Airway epithelial cell (primary cell): ENCODE measurements at places on chromosomes 3 and 15. TPM values are rescaled to one million over a fixed set of nuclear protein-coding genes. Genes with fewer than 3 reads are reported as not detected.

MYNN gene
- total RNA-seq, result 9.3 and 11.1 TPM in 2 replicates

CP gene
- total RNA-seq, result 0.21 and 1.1 TPM in 2 replicates

RNU5B-1 gene
- total RNA-seq, result not detected in 2 replicates

BMF gene
- 0.78 and 1.0 TPM in 2 replicates for total RNA-seq

VEPH1 gene
- total RNA-seq, result under 0.01 and 0.49 TPM in 2 replicates

PATL2 gene
- not detected in 2 replicates for total RNA-seq

FAM81A gene
- total RNA-seq, result 0.19 and 0.78 TPM in 2 replicates

ROPN1 gene
- not detected in 2 replicates for total RNA-seq

ZMAT3 gene
- 11.7 and 12.8 TPM in 2 replicates for total RNA-seq

TERC gene
- total RNA-seq, result 199 and 253 TPM in 2 replicates

SLC22A13 gene
- 0.07 TPM in 1 of 2 replicates, not detected in the other for total RNA-seq

CHRNA5 gene
- 2.5 and 6.4 TPM in 2 replicates for total RNA-seq

NPAP1 gene
- not detected in 2 replicates for total RNA-seq

RHCG gene
- 274 and 296 TPM in 2 replicates for total RNA-seq

CDCP1 gene
- total RNA-seq, result 37.9 and 62.0 TPM in 2 replicates
